ENCODE measurements at places on chromosomes 7 and 10. TPM values are rescaled to one million over a fixed set of nuclear protein-coding genes. Genes with fewer than 3 reads are reported as not detected.
A peak's percentile ranks its signal among the peaks of the same experiment; 100 is the strongest.

EFCAB10 gene
- total RNA-seq: not detected

CNPY1 gene
- total RNA-seq: not detected

WNT8B gene
- total RNA-seq: not detected

MYH16 gene
- total RNA-seq: 0.53 TPM

CWF19L1 gene
- 33.3 TPM for total RNA-seq

CYP26A1 gene
- total RNA-seq: 0.07 TPM

DNA sequence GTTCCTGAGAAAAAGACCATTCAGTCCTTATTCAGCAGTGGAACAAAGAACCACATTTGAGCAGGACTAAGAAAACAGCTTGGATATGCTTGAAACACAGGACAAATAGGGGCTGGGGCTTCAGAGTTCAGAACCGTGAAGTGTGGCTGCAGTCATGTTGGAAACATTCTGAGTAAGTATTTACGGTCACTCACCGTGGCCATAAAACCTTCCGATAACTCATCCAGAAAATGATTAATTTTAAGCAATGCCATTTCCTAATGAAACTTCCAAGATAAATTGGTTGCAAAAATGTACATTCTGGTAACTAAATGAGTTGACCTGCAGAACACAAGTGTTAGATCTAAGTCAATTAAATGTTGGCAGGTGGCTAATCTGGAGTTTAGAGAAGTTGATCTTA is 279.2 kb downstream of the CXCL12 start:
- DNase-seq: no peak

- no peak for DNase-seq
Measured at GRCh38 chr10:110612087-110612486, 32.0 kb upstream of the RBM20 start.

DNA sequence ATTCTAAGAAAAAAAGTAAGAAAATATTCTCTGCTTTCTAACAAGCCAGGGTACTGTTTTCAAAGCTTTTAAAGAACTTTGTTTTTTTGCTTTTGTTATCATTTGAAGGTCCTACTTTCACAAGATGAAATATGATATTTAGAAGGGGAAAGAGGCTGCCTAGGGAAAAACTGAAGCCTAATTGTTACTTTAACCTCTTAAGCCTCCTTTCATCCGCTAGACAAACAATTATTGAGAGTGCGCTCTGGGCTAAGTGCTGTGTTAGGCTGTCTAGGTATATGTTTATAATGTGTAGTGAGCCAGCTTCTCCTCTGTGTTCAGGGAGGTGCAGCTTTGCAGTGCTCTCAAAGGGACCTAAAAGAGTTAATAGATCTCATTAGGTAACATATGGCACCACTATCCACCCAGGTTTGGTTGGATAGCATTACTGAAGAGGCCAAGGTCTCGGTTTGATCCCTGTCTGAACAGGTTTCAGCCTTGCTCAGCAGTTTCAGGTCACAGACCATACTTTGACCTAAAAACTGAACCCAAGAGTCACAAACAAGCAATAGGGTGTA is 17.9 kb downstream of the PDK4 start:
- no peak for DNase-seq

DNA sequence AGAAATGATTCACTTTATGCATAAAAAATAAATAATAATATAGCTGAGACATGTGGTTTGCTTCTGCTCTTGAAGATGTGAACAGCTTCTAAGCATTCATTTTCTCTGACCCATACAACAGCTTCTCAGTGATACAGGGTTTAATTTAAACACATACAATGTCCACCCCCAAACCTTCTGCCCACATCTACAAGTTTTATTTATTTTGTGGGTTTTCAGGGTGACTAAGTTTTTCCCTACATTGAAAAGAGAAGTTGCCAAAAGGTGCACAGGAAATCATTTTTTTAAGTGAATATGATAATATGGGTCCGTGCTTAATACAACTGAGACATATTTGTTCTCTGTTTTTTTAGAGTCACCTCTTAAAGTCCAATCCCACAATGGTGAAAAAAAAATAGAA is 17.2 kb downstream of the INHBA start:
- DNase-seq: no peak

DNA sequence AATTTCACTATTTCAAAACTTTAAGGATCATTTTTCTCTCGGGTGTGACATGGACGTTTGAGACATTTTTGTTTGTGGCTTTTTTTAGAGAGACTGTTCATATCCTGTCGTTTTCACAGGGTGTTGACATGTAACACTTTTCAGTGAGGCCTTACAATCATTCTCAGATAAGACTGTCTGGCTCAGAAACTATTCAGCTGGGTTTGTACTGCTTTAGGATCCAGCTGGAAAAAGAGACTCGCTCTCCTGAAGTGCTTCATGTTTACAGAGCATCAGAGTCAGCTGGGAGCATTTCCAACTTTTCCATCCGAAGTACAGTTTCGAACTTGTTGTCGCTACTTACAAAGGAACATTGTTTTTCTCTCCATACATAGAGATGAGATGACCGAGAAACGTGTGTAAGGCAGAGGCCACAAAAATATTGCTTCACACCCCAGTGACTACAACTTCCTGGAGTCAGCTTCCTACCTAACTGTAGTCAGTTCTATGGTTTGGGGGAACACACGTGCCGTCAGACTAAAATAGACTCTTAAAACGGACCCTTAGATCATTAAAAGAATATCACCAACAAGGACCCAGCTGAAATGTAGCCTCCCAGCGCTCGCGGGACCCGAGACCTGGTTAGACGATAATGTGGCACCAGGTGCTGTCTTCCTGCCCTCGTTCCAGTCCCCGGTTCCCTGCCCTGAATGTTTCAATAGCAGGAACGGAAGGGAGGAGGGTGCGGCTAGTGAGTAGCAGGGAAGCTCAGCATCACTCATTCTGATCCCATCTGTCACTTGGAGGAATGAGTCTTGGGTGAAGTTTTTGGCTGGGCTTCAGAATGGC is 78.0 kb downstream of the MKI67 start:
- DNase-seq: peak; percentile 48

DNA sequence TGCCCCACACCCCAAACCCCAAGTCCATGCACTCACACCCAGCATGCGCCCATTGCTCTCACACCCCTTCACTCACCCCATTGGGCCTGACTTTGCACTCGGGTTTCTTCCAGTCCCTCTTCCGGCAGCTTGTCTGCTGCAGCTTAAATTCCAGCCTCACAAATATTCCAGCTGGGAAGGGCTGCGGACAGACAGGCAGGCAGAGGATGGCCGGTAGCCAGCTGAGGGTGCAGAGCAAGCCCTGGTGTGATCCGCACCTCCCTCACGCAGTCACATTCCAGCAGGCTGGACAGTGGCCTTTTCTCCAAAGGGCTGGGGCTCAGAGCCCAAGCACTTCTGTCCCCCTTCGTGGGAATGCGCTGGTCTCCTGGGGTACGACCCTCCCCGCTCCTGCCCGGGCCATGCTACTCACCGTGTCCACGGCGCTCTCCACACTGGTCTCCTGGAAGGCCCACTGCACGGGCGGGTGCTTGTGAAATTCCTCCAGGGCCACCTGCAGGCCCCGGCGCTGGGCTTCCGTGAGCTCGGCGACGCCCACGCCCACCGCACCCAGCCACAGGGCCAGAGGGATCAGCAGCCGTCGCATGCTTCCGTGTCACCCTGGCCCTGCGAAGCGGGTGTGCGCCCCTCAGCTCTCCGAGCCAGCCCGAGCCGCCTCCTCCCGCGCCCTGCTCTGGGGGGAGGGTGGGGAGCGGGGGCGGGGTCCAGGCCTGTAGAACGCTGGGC is 1.2 kb downstream of the RARRES2 start:
- DNase-seq: no peak

- DNase-seq: no peak
Measured at GRCh38 chr10:113187063-113187777, 237.2 kb downstream of the TCF7L2 start.

- no peak for DNase-seq
Measured at GRCh38 chr10:132652936-132653590, 115.5 kb downstream of the INPP5A start.

GRCh38 chr10:60973086-60973485 is 29.1 kb upstream of the RHOBTB1 start:
- DNase-seq: no peak

DNA sequence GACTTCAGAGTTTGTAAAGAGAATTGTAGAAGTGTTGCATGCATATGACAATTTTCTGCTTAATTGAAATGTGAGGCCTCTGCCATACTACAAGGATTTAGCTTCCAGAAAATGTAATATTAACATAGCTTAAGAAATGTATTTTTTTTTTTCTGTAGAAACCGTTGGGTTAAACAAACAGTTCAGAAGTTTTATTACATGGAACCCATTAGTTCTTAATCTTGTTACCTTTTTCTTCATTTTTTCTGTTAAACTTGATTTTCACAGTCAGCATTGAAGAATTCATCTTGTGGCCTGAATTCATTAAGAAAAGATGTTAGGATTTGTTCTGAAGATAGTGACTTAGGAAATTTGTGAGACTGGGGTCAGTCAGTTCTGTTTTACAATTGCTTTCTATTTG is 4.9 kb downstream of the PTEN start:
- no peak for DNase-seq

DNA sequence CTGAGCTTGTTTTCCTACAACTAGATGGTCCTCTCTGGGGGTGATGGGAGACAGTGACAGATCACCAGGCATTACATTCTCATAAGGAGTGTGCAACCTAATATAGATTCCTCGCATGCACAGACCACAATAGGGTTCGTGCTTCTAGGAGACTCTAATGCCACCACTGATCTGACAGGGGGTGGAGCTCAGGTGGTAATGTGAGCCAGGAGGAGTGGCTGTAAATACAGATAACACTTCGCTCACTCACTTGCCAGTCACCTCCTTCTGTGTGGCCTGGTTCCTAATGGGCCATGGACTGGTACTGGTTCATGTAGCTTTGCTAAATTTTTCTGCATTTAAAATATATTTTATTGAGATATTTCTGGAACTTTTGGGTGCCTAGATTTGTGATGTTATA is 202.3 kb upstream of the ZNF32 start:
- no peak for DNase-seq

DNA sequence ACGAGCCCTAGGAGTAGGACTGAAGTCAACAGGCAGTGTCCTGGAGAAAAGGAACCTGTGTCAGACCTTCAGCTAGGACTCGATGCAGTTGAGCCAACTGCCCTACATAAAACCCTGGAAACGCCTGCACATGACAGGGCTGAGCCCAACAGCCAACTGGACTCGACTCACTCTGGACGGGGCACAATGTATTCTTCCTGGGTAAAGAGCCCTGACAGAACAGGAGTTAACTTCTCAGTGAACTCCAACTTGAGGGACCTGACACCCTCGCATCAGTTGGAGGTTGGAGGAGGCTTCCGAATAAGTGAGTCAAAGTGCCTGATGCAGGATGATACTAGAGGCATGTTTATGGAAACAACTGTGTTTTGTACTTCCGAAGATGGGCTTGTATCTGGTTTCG is 93.5 kb downstream of the KMT2E start:
- DNase-seq: no peak

- no peak for DNase-seq
Measured at GRCh38 chr7:122572706-122573105, 126.2 kb downstream of the RNF133 start.

DNA sequence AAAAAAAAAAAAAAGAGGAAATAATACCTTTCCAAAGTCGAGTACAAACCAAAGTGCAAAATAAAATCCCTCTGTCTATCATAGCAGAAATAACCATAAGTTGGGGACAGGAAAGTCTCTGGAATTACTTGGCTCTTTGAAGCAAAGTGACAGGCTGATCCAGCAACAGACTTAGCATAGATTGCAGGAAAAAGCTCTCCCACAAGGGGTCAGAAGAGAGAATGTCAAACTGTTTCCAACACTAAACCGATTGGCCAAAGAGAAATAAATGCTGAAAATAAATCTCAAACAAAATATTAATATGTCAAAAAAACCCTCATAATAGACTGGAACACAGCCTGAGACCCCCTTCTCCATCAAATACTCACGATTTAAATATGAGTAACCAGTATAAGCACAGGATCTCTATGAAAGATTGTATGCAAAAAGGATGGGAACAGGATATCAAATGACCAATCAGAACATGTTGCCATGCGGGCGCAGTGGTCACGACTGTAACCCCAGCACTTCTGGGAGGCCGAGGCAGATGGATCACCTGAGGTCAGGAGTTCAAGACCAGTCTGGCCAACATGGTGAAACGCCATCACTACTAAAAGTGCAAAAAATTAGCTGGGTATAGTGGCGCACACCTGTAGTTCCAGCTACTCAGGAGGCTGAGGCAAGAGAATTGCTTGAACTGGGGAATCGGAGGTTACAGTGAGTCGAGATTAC is 1000.7 kb upstream of the LRRN3 start:
- no peak for DNase-seq

DNA sequence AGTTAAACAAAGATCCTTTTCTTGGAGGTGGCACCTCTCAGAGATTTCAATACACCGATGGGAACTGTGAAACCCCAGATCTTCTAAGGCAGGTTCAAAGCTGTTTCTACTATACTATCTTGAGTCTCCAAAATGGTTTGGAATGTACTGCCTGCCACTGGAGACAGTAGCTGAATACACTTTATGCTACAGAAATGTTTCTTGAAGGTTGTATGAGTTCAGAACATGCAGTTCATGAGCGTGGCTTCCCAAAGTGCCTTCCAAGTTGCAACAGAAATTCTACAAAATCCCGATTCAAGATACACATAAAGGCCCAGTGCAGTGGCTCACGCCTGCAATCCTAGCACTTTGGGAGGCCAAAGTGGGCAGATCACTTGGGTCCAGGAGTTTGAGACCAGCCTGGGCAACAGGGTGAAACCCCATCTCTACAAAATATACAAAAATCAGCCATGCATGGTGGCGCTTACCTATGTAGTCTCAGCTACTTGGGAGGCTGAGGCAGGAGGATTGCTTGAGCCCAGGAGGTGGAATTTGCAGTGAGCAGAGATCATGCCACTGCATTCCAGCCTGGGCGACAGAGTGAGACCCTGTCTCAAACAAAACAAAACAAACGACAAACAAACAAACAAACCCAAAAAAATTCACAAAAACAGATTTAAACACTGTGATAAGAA is 36.3 kb downstream of the FAM171A1 start:
- DNase-seq: no peak

- DNase-seq: no peak
Measured at GRCh38 chr10:96701265-96701664, 19.0 kb downstream of the PIK3AP1 start.

DNA sequence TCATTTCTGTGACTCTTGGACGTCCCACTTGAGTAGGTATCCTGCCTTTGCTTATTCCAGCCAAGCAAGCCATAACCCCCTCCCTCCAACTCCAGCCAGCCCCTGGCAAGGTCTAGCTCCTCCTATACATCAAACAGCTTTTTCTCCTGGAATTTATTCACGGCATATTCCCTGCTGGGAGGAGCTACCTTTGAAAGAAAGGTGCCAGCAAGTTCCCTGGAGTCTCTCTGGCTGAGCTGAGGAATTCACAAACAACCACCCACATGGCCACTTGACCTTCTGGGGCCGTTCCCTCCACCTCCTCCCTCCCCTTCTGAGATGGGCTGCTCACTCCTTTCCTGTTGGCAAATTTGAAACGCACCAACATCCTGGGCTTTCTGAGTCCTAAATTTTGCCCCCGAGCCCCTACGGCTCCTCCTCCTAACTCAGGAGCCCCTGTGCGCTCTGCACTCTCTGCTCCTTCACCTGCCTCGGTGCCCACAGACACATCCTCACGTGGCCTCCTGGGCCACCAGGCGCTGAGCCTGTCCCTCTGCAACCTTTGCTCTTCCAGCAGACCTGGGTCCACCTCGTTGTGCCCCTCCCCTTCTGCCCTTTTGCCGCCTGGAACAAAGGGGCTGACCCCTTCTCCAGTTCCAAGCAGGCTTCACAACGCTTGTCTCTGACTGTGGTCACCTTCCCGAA is 48.0 kb downstream of the HSPA12A start:
- DNase-seq: no peak
